ENCODE measurements at places on chromosomes 4 and X.

DNA sequence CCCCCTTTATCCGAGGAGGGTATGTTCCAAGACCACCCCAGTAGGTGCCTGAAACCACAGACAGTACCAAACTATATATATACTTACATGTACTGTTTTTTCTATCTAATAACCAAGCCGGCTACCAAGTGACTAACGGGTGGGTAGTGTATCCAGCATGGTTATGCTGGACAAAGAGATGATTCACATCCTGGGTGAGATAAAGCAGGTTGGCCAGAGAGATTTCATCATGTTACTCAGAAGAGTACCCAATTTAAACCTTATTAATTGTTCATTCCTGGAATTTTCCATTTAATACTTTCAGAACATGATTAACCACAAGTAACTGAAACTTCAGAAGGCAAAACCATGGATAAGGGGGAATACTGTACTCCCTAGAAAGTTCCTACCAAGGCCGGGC is 46.5 kb downstream of the RFC1 start:
- no peak for DNase-seq
- no peaks in the 10 kb centered on the region for H3K27me3 ChIP-seq
- H3K4me1 ChIP-seq = no peaks in the 10 kb centered on the region
- peaks cover 83% of the 10 kb centered on the region for H3K36me3 ChIP-seq
- H3K4me3 ChIP-seq = no peak overlapping the region

DNA sequence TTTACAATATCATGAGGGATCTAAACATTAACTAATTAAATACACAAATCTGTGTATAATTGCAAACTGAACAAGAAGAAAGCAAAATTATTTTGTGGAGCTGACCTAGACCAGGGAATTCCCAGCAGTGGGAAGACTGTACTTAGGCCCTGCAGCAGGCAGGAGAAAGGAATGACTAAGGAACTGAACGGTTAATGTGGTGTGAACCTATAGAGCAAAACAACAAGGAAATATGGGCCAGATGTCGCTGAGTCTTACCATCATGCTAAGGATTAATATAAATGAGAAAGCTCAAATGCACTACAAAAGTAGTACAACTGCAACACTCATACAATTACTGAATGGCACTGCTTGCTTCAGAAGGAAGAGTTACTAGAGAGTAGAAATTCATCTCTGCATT is 120.3 kb upstream of the ATXN3L start:
- peaks cover 22% of the 10 kb centered on the region for H3K27me3 ChIP-seq
- H3K27ac ChIP-seq = no peak overlapping the region
- no peak for DNase-seq

GRCh38 chrX:100289066-100289558 is 121.0 kb downstream of the PCDH19 start:
- DNase-seq = no peak
- no peak overlapping the region for H3K4me3 ChIP-seq
- H3K4me1 ChIP-seq = no peaks in the 10 kb centered on the region
- no peak overlapping the region for H3K27ac ChIP-seq
- H3K27me3 ChIP-seq = no peaks in the 10 kb centered on the region
- no peaks in the 10 kb centered on the region for H3K36me3 ChIP-seq

DNA sequence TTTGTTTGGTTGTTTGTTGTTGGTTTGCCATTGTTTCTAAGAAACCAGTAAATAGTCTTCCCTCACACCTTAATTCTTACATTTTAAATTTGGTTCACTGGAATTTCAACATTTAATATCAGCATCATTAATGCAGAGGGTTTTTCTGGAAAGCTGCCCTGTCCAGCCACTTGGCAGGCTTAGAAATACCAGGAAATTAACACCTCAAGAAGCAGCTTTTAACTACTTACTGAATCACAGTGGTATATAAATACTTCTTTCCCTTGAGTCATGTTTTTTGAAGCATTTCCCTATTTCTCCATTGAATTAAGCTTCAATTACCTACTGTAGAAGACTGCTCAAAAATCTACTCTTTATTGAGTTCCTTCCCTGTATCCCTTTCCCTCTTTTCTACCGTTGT is 1221.1 kb upstream of the ADGRL3 start:
- no peaks in the 10 kb centered on the region for H3K27me3 ChIP-seq
- no peak overlapping the region for H3K27ac ChIP-seq
- no peaks in the 10 kb centered on the region for H3K4me1 ChIP-seq
- no peaks in the 10 kb centered on the region for H3K36me3 ChIP-seq

GRCh38 chr4:148434075-148434773 is 8.0 kb downstream of the NR3C2 start:
- peaks cover 63% of the 10 kb centered on the region for H3K4me1 ChIP-seq
- no peak overlapping the region for H3K4me3 ChIP-seq

DNA sequence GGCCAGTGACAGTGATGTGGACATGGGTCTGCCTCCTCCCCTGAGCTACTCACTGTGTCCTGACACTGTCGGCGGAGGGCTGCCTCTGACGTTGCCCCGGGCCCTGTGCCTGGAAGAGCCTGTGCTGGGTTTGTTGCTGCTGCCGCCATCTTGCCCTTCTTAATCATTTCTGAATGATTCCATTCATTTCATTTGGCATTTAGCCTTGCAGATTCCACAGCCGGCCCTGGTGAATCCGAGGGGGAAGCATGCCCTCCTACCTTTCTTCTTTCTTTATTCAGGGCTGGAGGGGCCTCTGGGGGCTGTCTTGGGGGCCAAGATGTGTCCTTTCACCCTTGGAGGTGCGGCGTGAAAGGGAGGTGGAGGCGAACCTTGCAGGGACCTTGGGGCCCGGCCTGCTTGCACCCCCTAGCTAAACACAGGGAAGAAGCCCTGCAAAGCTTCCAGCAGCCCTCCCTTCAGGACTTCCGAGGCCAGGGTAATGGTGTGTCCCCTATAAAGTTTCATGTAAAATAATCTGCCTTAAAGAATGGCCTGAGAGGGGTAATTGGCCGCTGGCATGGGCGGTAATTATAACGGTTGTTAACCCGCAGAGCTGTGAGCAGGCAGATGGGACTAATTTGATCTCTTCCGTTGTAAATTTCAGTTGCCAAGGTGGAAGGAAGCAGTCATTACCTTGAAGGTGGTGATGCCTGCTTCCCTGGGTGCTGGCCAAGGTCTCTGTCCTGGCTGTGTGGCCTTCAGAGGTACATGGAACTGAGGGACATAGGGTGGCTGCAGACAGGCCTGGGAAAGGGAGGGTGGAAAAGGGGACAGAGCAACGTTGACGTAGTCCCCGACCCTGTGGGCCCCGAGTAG is 92.3 kb downstream of the PSAPL1 start:
- H3K27me3 ChIP-seq = no peaks in the 10 kb centered on the region
- no peak overlapping the region for H3K4me3 ChIP-seq
- H3K27ac ChIP-seq = no peak overlapping the region
- no peaks in the 10 kb centered on the region for H3K36me3 ChIP-seq
- H3K4me1 ChIP-seq = no peaks in the 10 kb centered on the region

DNA sequence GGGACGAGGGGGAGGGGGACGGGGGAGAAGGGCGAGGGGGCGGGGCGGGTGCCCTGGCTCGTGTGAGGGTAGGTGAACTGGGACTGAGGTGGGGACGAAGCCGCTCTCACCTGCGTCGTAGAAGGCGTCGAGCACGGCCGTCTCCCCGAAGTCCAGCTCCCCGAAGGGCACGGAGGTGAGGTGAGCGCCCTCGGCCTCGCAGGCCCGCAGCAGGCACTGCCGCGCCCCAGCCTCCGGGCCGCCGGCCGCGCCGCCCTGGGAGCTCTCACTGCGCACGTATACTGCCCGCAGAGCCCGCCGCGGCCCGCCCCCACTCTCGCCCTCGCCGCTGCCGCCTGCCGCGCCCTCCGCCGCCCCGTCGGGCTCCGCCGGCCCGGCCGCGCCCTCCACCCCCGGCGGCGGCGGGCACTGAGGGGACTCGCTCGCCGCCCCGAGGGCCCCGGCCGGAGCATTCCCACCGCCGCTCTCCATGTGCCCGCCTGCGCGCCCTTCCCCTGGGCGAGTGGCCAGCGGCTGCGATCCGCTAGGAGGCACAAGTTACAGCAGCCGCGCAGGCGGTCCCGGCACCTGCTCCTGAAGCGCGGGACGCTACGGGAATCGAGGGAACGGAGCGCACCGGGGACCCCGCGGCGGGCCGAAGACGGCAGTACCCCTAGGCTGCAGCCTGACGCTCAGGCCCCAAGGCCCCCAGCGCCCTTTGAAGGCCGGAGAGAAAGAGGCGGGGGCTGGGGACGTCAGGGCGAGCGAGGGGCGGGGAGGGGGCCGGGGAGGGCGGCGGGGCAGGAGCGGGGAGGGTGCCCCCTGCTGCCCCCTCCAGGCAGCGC is at the start of gene MAP3K15:
MAP3K15 (minus strand) TSS at position 718 of the 824 bp plus-strand sequence; CDS start at position 471, 247 bp downstream.
- no peak within 1 kb of the TSS for H3K27ac ChIP-seq
- no peaks in the 10 kb centered on the region for H3K36me3 ChIP-seq

- H3K27me3 ChIP-seq = no peaks in the 10 kb centered on the region
- H3K36me3 ChIP-seq = no peaks in the 10 kb centered on the region
- H3K4me1 ChIP-seq = no peaks in the 10 kb centered on the region
- no peak overlapping the region for H3K27ac ChIP-seq
- H3K4me3 ChIP-seq = no peak overlapping the region
Measured at GRCh38 chrX:104315555-104315954, 60.8 kb upstream of the ESX1 start.

- DNase-seq = no peak
- no peaks in the 10 kb centered on the region for H3K27me3 ChIP-seq
Measured at GRCh38 chr4:18572481-18572880, 550.9 kb upstream of the LCORL start.

DNA sequence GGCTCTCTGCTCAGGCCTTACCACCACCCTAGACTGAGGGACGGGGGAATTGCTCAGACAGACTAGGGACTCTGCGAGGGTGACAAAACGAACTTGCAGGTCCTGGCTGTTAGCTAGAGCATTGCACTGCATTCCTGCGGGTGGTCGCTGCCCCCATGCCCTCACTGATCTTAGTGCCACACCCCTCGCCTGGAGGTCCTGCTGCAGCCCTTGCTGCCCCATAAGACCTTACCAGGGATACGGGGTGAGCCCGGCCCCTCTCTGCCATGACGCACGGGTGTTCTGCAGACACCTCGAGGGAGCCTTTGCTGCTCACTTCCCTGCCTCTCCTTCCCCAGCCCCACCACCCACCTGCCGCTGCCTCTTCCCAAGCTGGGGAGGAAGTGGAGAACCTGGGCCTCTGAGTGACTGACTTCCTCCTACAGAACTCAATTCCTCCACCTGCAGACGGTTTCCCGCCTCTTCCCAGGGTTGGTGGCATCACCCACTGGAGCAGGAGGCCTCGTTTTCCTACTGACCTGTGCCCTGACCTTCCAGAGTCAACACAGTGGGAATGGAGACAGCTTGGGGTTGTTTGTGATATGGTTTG is 19.8 kb upstream of the TBC1D14 start:
- DNase-seq = no peak
- no peaks in the 10 kb centered on the region for H3K36me3 ChIP-seq
- H3K27me3 ChIP-seq = no peaks in the 10 kb centered on the region
- H3K27ac ChIP-seq = no peak overlapping the region
- H3K4me1 ChIP-seq = peaks cover 28% of the 10 kb centered on the region
- H3K4me3 ChIP-seq = no peak overlapping the region

GRCh38 chrX:44080083-44080482 is 106.9 kb upstream of the NDP start:
- no peak for DNase-seq
- H3K36me3 ChIP-seq = no peaks in the 10 kb centered on the region
- H3K4me3 ChIP-seq = no peak overlapping the region
- H3K27me3 ChIP-seq = no peaks in the 10 kb centered on the region

DNA sequence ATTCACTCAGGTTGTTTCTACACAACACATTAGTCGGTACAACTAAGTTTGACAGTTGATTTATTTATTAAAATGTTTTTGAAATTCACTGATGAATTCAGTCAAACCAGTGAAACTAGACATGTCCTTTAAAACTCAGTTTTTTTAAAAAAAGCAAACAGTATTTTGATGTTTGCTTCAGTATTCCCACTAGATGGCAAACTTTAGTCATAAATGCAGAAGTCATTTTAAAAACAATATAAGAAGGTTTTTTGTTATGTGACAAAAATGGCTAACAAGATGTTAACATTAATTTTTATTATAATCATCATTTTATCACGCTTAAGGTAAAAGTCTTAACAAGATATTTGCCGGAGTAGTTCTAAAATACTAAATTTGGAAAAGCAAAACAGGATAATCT is 1337.8 kb upstream of the DIAPH2 start:
- DNase-seq = no peak
- no peak overlapping the region for H3K27ac ChIP-seq
- no peaks in the 10 kb centered on the region for H3K4me1 ChIP-seq
- H3K4me3 ChIP-seq = no peak overlapping the region

DNA sequence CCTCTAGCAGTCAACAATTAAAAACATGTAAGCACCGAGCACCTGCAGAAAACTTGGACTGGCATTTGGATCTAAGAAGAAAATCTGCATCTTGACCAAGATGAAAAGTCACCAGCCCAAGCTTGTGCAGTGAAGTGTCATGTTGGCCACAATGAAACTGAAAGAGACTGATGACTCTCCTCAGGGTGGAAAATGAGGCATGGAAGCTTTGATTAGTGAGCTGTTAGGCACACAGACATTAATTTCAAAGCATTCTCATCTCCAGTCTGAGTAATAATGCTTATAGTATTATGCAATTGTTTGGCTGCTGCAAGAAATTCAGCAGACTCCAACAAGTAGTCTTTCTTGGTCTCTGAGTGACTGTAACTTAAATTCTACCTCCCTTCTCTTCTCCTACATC is 150.1 kb downstream of the AR start:
- H3K4me1 ChIP-seq = no peaks in the 10 kb centered on the region
- no peaks in the 10 kb centered on the region for H3K27me3 ChIP-seq
- no peak overlapping the region for H3K4me3 ChIP-seq
- H3K36me3 ChIP-seq = no peaks in the 10 kb centered on the region

GRCh38 chr4:140138428-140138827 is 15.6 kb downstream of the MAML3 start:
- no peaks in the 10 kb centered on the region for H3K36me3 ChIP-seq
- no peak overlapping the region for H3K4me3 ChIP-seq
- peaks cover 12% of the 10 kb centered on the region for H3K4me1 ChIP-seq
- DNase-seq = no peak

- no peak overlapping the region for H3K27ac ChIP-seq
- DNase-seq = no peak
- H3K4me1 ChIP-seq = no peaks in the 10 kb centered on the region
Measured at GRCh38 chrX:41405551-41405950, 41.6 kb upstream of the NYX start.

GRCh38 chr4:46977245-46977644 is 16.1 kb downstream of the GABRA4 start:
- no peaks in the 10 kb centered on the region for H3K27me3 ChIP-seq
- no peak overlapping the region for H3K4me3 ChIP-seq
- H3K4me1 ChIP-seq = no peaks in the 10 kb centered on the region
- no peak for DNase-seq
